ENCODE measurements at places on chromosomes 11 and 22.
A peak's percentile ranks its signal among the peaks of the same experiment; 100 is the strongest.

- peak; percentile 65 for DNase-seq
Observed at GRCh38 chr11:105609832-105610781, at the start of gene GRIA4. Gene GRIA4 (plus strand): TSS chr11:105610073. CDS start chr11:105610998, 925 bp downstream.

DNA sequence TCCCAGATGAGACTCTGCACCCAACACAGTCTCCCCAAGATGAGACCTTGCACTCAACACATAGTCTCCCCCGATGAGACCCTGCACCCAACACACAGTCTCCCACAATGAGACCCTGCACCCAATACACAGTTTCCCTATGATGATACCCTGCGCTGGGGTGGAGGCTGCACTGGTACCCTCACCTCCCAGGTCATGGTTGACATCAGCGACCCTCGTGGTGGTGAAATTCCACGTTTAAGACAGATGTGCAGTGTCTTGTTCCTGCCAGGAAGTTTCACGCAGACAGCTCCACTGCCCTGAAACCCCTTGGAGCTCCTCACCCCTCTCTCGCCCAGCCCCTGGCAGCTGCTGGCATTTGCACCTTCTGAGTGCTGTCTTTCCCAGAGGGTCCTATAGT is 9.5 kb downstream of the MUC5AC start:
- no peak for DNase-seq

DNA sequence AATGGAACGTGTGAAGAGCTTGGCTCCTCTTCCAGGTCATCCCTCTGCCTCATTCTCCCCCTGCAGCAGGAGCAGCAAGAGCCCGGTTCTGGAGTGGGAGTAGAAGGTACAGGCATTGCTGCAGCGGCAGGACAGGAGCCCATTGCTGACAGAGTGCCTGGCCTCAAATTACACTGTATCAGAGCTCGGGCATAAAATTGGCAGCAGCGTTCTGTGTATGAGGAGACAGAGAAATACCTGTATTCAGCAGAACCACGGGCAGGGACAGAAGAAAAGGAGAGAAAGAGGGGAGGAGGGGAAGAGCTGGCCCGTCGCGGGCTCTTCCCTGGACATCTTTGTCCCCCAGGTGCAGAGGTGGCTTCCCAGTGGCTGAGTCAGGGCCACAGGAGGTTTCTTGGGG is 2.6 kb upstream of the NCF4 start:
- DNase-seq, result no peak

DNA sequence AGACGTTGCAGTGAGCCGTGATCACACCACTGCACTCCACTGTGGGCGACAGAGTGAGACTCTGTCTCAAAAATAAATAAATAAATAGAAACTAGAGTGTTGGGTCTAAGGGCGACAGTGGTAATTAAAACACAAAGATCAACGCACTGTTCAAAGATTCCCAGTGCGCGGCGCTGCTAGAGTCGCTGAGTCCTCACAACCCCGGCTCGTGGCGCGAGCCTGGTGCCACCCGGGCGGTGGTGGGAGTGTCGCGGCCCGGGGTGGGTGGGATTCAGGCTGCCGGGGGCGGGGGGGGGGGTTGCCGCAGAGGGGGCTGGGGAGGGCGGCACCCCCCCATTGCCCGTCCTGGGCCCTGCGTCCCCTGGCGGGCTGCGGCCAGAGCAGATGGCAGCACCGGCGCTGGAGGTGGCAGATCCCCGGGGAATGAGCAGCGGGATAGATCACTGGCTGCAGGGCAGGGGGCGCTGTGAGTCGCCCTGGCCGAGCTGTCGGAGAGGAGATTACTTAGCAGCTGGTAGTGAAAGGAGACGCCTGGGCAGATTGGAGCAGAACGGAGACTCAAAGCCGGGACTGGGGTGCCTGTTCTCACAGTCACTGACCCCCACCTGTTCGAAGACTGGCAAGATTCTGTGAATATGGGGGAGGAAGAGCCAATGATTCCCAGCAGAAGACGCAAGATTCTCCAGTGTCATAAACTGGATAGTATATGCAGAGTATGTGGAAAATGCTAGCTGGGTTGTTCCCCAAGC is 30.2 kb upstream of the APOBEC3A start:
- peak; percentile 54 for DNase-seq

DNA sequence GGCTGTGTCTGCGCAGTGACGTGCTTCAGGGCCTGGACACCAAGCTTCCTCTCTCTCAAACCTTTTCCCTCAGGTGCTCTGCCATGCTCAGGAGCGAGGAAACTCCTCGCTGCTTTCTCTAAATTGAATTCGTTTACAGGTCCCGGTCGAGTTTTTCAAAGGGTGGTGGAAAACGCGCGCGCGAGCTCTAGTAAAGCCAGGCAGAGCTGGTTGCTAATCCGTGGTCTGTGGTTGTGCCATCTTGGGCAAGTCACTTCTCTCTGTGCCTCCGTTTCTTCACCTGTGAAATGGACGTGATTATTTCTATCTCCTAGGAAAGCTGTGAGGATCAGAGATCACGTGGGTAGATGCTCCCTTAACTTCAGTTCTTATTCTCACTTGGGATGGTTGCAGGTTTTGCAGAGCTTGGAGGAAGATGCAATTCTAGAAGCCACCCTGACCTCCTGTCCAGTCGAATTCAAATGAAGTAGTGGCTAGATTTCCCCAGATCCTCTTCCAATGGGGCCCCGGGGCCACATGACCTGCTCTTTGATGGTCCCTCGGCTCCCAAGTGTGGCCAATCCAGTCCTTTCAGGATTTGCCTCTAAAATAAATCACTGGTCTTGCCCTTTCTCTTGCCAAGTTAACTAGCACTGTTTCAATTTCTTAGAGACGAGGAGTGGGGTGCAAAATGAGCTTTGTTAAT is 10.5 kb upstream of the ALX4 start:
- DNase-seq, result no peak

GRCh38 chr11:111726301-111726713 is 39.9 kb downstream of the PPP2R1B start:
- no peak for DNase-seq

DNA sequence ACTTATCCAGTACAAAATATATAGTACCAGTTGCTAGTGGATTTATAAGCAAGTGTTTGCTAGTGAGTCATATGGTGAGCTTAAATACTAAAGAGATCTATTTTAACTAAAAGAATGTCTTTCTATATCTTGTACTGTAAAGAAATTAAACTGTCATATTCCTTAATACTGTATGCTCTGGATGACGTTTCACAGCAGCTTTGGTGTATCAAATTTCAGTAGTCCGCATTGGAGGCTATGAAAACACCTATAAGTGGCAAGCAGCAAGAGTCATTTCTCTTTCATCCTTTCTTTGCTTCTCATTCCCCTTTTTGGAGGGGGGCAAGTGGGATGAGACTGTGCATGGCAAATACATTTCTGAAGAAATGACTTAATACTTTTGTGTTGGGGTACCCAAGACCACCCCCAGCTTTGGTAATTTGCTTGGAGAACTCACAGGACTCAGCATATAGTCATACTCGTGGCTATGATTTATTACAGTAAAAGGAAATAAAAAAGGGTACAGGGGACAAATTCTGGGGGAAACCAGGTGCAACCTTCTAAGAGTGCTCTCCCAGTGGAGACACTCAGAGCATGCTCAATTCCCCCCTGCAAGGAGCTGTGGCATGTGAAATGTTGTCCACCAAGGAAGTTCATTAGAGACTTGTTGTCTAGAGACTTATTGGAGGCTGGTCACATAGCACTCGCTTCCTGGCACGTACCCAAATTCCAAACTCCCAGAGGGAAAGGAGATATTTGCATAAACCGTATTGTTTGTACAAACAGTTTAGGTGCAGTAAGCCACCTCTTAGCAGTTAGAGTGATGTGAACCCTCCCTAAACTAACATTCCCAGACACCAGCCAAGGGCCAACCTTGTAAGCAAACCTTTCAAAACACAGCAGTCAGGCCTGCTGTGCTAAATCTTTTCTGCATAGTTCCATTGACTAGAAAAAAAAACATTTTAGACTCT is 210.8 kb downstream of the PGR start:
- peak; percentile 4 for DNase-seq

GRCh38 chr11:129974237-129974636 is 28.4 kb downstream of the PRDM10 start:
- no peak for DNase-seq

DNA sequence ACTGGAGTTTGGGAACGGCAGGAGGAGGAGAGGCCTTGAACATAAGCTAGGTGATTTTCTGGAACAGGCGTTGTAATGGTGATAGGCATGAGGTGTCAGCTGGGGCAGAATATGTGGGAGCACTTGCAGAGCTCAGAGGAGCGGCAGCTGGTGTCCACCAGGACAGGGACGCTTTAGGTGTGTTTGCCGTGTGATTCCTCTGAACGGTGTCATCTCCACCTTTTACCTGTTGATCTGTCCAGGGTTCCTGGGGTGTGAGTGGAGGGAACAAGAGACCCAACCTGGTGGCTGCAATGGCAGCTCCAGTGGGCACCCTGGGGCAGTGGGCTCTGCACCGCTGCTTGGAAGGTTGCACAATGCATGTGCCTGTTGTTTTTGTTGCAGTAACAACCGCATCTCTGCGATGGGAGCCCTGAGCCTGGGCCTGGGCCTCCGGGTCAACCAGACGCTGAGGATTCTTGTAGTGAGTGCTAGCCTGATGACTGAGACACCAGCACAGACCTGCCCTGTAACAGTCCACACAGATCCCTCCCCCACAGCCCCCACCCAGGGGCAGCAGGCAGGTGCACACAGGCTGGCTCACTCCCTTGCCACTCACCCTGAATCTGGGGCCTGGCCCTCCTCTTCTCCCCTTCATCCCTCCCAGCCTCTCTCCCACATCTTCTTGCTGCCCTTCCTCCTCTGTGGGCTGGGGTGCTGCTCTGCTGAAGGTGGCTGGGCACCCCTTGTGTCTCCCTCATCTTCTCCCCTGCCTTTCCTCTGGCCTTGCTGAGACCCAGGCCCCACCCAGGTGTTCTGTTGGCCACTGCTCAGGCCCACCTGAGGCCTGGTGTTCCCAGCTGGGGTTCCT is 9.2 kb downstream of the LRRC74B start:
- DNase-seq, result no peak

DNA sequence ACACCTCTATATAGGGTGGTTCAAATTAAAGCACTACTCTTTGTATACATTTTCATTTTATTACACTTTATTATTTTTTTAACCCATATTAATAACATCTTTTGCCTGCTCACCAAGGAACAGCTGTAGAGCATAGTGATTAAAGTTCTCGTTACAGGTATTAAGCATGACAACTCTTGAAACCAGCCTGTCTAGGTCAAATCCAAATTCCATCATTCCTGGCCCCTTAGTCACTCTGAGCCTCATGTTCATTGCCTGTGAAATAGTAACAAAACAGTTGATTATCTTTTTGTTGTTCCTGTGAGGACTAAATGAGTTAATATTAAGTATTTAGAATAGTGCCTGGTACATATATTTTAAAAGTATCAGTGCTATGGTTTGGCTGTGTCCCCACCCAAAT is 334.5 kb downstream of the RAB38 start:
- DNase-seq, result no peak

- peak; percentile 86 for DNase-seq
Observed at GRCh38 chr11:86800076-86800959, at the start of gene PRSS23. Gene PRSS23 (plus strand): TSS chr11:86800542. CDS start chr11:86807644, 7,102 bp downstream.

- peak; percentile 83 for DNase-seq
Observed at GRCh38 chr11:79437278-79437980, 3.4 kb downstream of the TENM4 start.

DNA sequence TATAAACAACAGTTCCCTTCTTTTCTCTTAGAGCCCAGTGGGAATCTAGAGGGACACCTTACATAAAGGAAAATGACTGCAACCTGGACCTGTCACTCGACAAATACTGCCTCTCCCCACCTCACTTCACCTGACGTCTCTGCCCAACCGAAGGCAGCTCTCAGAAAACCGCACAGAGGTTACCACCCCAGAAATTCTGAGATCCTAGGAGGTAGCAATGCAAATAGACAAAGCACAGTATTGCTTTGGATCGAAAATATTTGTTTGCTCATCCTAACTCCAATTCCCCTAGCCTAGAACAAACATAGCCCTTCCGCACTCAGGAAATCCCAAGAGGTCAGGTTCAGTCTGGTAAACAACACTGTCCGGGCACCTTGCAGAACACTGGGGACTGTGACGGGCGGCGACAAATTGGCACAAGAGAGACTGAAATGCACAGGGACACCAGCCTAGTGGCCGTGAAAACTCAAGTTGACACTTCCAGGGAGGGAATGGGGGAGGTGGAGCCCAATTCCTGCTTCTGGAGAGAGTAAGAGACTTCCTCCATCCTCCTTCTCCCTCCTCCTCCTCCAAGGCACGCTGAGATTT is 420 bp upstream of the TRIM44 start:
- no peak for DNase-seq

DNA sequence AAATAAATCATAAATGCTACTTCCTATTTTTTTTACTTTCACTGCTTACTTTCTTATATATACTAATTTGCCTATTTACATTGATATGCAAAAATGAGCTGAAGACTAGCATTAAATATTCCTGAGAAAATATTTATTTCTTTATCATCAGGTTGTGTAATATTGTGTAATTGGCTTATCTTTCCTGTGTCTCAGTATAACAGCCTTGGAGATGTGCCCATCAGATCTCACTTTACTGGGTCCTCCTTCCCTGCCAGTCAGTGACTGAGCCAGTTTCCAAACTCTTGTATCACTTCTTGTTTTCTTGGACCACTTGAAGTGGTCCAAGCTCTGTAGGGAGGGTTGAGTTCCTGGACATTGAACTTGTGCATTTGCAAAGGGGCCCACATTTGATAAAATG is 900.0 kb downstream of the LUZP2 start:
- no peak for DNase-seq

DNA sequence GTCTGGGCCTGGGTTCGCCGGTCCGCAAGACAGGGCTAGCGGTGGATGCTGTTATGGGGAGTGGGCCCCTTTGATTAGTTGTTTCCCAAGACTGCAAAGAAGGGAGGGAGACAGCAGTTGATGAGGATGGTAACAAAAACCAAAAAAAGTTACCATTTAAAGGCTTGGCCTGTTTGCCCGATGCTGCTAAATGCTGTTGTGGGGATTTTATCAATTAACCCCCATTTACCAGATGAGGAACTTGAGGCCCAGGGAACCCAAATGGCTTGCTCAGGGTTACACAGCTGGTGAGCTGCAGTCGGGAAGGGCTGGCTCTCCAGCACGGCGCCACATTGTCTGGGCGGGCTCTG is 3.4 kb downstream of the TRPT1 start:
- no peak for DNase-seq

GRCh38 chr22:23192133-23192532 is 11.8 kb downstream of the BCR start:
- no peak for DNase-seq

DNA sequence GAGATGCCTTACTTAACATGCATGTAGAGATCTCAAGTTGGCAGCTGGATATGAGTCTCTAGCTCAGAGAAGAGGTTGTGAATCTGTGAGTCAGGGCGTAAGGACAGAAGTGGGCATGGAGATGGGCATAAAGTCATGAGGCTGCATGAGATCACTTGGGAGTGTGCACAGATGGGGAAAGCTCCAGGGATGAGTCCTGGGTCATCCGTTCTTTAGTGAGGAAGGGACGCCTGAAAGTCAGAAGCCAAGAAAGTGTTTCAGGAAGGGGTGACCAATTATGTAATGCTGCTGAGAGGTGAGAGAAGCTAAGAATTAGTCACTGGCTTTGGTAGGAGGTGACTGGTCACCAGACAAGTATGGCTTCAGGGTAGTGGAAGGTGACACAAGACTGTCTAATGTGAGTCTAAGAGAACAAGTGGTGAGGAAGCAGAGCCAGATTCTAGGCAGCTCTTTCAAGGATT is 6.7 kb downstream of the ACP2 start:
- DNase-seq, result no peak
